ENCODE measurements at places on chromosomes 1 and 21. TPM values are rescaled to one million over a fixed set of nuclear protein-coding genes. Genes with fewer than 3 reads are reported as not detected.
A peak's percentile ranks its signal among the peaks of the same experiment; 100 is the strongest.

RWDD3 gene
- 12.4 TPM for total RNA-seq

DNA sequence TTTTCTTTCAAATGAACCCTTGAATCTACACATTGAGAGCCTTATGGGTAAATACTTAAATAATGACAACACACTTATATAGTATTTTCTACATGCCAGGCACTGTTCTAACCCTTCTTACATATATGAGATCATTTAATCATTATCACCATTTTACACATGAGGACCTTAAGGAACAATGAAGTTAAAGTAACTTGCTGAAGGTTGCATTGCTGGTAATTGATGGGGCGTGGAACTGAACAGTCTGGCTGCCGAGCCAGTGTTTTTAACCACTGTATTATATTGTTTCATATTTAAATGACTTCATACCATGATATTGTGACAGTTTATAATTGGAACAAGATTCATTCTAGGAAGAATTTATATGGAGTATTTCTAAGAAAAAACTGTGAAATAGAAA, 111.9 kb upstream of the TENT5C start:
- no peaks in the 10 kb centered on the region for H3K36me3 ChIP-seq
- no peak for DNase-seq
- H3K4me1 ChIP-seq = no peaks in the 10 kb centered on the region
- H3K27me3 ChIP-seq = no peaks in the 10 kb centered on the region
- H3K27ac ChIP-seq = no peak overlapping the region

DNA sequence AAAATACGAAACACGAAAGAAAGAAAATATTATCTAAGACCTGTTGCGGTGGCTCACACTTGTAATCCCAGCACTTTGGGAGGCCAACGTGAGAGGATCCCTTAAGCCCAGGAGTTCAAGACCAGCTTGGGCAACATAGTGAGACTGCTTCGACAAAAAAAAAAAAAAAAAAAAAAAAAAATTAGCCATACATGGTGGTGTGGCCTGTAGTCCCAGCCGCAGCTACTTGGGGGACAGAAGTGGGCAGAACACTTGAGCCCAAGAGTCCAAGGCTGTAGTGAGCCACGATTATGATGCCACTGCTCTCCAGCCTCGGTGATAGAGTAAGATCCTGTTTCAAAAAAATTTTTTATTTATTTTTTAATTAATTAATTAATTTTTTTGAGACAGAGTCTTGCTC, 1.5 kb upstream of the RAB13 start:
- H3K27ac ChIP-seq = peak overlapping the region; percentile 71
- H3K36me3 ChIP-seq = peaks cover 21% of the 10 kb centered on the region
- peaks cover 3% of the 10 kb centered on the region for H3K27me3 ChIP-seq
- DNase-seq = no peak
- H3K4me1 ChIP-seq = peaks cover 46% of the 10 kb centered on the region

- peaks cover 47% of the 10 kb centered on the region for H3K4me1 ChIP-seq
- no peak overlapping the region for H3K27ac ChIP-seq
- DNase-seq = no peak
Measured at GRCh38 chr1:241638099-241638682, 2.0 kb downstream of the CHML start.

- peaks cover 1% of the 10 kb centered on the region for H3K27me3 ChIP-seq
- H3K27ac ChIP-seq = no peak overlapping the region
- H3K36me3 ChIP-seq = peaks cover 12% of the 10 kb centered on the region
- no peak for DNase-seq
Measured at GRCh38 chr1:212827171-212827776, 20.2 kb downstream of the SPATA45 start.

DNA sequence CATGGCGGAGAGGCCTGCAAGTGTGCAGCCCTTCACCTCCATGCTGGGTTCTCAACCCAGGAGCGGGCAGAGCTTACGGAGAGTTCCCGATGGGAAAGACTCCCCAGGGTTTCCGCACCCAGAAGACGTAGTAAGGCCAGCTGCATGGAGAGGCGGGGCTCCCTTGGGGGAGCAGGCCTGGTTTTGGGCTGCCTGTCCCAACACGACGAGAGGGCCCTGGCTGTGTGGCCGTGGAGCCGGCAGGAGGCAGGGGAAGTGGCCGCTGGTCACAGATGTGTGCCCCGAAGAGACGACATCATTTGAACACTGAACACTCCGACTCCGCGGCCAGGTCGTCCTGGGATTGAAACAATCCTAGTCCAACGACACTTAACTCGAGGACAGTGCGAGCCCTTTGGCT, 57.0 kb downstream of the MORN1 start:
- no peak for DNase-seq
- no peaks in the 10 kb centered on the region for H3K4me1 ChIP-seq
- no peak overlapping the region for H3K4me3 ChIP-seq
- no peak overlapping the region for H3K27ac ChIP-seq

GRCh38 chr1:234893725-234894630, 234.7 kb downstream of the TOMM20 start:
- H3K27me3 ChIP-seq = no peaks in the 10 kb centered on the region
- DNase-seq = peak; percentile 46
- H3K27ac ChIP-seq = no peak overlapping the region
- H3K4me1 ChIP-seq = peaks cover 15% of the 10 kb centered on the region

DNA sequence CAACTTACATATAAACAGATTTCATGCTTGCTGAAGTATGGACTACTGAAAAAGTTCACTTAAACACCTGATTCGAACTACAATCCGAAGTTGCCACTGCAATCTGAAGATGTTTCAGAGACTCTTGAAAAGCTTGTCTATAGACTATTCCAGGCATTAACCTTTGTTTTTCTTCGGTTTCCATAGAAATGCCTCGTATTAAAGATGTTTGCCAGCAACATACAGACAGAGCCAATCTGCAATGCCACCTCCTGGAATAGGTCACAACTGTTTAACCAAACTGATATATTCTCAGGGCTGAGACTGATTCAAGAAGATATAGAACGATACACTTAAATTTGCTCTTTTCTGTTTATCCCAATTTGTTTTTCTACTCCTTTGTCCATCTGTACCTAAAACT, 28.9 kb upstream of the DMRTB1 start:
- H3K27ac ChIP-seq = no peak overlapping the region
- no peak for DNase-seq
- H3K4me3 ChIP-seq = no peak overlapping the region
- H3K27me3 ChIP-seq = peaks cover 2% of the 10 kb centered on the region

HAPLN2 gene
- total RNA-seq = 0.40 TPM

GRCh38 chr1:212465311-212465710, 32.6 kb downstream of the NENF start:
- H3K4me1 ChIP-seq = no peaks in the 10 kb centered on the region
- no peaks in the 10 kb centered on the region for H3K36me3 ChIP-seq
- H3K27ac ChIP-seq = no peak overlapping the region
- no peak for DNase-seq
- no peak overlapping the region for H3K4me3 ChIP-seq

GRCh38 chr21:42969193-42969600, 5.2 kb upstream of the PKNOX1 start:
- H3K36me3 ChIP-seq = no peaks in the 10 kb centered on the region
- H3K4me3 ChIP-seq = no peak overlapping the region
- DNase-seq = no peak
- H3K27me3 ChIP-seq = no peaks in the 10 kb centered on the region
- H3K4me1 ChIP-seq = peaks cover 9% of the 10 kb centered on the region

- peaks cover under 1% of the 10 kb centered on the region for H3K27me3 ChIP-seq
- no peaks in the 10 kb centered on the region for H3K4me1 ChIP-seq
- no peak overlapping the region for H3K4me3 ChIP-seq
- no peak overlapping the region for H3K27ac ChIP-seq
- no peak for DNase-seq
Measured at GRCh38 chr1:55781944-55782482, 566.8 kb upstream of the USP24 start.

FCRL4 gene
- total RNA-seq = not detected

PIK3CD gene
- 101 TPM for total RNA-seq

KRTAP6-2 gene
- total RNA-seq = not detected

GRCh38 chr1:38690790-38691449, 168.7 kb downstream of the RRAGC start:
- H3K27me3 ChIP-seq = peaks cover 46% of the 10 kb centered on the region
- no peak overlapping the region for H3K4me3 ChIP-seq
- no peak overlapping the region for H3K27ac ChIP-seq

DNA sequence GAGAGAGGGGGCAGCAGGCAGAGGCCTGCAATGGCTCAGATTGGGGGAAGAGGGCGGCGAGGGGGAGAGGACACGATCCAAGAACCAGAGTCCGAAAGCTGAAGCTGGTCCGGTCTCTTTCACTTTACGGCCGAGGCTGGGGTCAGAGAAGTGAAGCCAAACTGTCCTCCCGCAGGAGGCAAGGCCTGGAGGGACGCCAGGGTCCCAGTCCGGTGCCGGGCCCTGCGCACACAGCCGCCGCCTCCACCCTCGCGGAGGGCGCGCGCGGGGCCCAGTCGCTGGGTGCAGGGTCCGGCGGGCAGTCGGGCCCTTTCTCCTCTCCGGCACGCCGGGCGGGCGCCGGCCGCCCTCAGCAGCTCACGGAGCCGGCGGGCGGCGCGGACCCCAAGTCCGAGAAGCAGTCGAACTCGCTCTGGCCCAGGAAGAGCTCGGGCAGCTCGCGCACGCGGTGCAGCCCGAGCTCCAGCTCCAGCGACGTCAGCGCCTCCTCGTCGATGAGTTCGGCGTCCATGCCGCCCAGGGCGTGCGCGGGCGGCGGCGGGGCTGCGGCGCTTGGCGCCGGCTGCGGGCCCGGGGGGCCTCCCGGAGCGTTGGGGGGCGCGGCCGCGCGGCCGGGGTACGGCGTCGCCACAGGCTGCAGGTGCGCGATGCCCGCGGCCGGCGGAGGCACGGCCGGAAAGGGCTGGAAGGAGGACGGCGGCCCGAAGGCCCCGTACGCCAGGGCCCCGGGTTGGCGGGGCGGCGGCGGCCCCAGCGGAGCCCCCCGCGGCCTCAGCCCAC, 749 bp downstream of the CITED4 start:
- peak; percentile 41 for DNase-seq
- H3K4me1 ChIP-seq = peaks cover 11% of the 10 kb centered on the region
- H3K27me3 ChIP-seq = peaks cover 8% of the 10 kb centered on the region
- H3K36me3 ChIP-seq = no peaks in the 10 kb centered on the region
- no peak overlapping the region for H3K27ac ChIP-seq

CD5L gene
- total RNA-seq = not detected

NR0B2 gene
- total RNA-seq = not detected

DNA sequence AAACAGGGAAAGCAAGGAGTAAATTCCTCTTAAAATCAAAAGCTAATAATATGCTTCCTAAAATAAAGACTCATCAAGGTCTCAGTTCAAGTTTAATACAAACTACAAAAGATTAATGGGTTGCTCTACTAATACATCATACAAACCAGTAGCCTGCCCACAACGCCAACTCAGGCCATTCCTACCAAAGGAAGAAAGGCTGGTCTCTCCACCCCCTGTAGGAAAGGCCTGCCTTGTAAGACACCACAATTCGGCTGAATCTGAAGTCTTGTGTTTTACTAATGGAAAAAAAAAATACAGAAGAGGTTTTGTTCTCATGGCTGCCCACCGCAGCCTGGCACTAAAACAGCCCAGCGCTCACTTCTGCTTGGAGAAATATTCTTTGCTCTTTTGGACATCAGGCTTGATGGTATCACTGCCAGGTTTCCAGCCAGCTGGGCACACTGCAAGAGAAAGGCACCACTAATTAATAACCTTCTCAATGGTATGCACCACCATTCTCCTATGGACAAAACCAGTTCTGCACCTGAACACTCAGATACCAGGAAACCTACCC, 10.6 kb downstream of the PRDX1 start:
- DNase-seq = no peak
- no peaks in the 10 kb centered on the region for H3K27me3 ChIP-seq
- peak overlapping the region; percentile 42 for H3K27ac ChIP-seq
- H3K4me1 ChIP-seq = peaks cover 4% of the 10 kb centered on the region

GRCh38 chr1:3999941-4000735, 100.1 kb upstream of the C1orf174 start:
- no peaks in the 10 kb centered on the region for H3K4me1 ChIP-seq
- no peak overlapping the region for H3K4me3 ChIP-seq
- H3K36me3 ChIP-seq = no peaks in the 10 kb centered on the region
- no peak for DNase-seq
- no peak overlapping the region for H3K27ac ChIP-seq

DNA sequence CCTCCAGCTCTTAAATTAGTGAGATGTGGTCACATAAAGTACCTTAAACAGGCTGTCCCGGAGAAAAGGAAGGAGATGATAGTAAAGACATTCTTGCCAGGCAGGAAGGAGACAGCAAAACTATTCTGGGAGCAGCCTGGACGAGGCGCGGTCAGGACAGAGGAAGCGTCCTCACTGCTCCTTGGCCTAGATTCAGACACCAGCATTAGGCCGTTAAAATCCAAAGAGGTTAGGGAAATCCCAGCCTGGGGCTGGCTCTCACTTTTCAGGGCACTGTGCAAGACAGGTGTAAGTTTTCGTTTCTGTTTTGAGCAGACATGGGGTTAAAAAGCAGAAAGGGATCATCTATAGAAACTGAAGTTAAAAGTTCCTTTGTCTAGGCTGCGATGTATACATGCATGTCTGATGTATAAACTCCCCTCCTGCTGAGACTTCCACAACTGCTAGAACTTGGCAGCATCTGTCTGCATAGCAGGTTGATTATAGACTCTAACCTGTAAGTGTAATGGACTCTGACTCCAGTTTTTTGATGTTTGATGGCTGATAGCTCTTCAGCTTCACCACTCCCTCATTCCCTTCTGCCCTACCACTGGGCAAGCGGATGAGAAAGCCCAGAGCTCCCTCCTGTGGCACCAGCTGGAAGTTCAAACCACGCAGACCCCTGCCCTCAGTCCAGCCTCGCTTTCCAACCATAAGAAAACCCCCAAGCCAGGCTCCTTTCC, 21.5 kb downstream of the STPG1 start:
- H3K36me3 ChIP-seq = peaks cover 2% of the 10 kb centered on the region
- no peaks in the 10 kb centered on the region for H3K27me3 ChIP-seq
- peak overlapping the region; percentile 86 for H3K27ac ChIP-seq
